ENCODE measurements at places on chromosomes 6 and 20.

GRCh38 chr6:3623451-3624249 lies 127.9 kb downstream of the PXDC1 start:
- no peak for DNase-seq

DNA sequence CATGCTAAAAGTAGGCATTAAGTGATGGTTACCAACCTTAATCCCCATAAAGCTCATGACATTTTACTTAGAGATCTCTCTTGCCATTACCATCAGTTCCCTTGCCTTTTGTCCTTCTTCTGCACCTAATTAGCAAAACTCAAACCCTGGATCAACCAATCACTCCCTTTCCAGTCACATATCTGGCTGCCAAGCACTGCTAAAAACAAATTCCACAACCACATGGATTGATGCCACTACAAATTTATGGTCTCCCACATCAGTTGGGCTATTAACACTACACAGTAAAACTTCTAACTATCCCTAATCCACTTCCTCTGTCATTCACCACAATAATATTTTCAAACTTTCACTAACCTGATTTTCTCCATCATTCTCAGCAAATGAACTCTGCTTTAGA lies 54.3 kb upstream of the RNF146 start:
- no peak for DNase-seq

DNA sequence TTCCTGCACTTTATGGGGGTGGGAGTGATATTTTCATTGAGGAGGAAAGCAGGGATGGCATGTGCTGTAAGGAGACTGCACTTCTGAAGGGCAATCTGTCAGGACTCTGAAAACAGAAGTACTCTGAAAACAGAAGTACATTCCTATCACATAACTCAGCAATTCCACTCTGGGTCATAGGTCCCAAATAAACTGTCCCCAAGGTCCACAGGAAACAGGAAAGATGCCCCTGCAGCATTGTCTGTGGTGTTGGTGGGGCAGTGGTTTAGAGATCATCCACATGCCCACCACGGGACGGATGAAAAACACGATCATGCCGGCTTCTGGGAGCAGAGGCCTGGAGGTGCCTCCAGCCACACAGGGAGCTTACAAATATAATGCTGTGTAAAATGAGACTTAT lies 150.3 kb downstream of the OTOR start:
- DNase-seq = no peak

GRCh38 chr6:46440141-46440540 lies 51.1 kb downstream of the RCAN2 start:
- no peak for DNase-seq

DNA sequence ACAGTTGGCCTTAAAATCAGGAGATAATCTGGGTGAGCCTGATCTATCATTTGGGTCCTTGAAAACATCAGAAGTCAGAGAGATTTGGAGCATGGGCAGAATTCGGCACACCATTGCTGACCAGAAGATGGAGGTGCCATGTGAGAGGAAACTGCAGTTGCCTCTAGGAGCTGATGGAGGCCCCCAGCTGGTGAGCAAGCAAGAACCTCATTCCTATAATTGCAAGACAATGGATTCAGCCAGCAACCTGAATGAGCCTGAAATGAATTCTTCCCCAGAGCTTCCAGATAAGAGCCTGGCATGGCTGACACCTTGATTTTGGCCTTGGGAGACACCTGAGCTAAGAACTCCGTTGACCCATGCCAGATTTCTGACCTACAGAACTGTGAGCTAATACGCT lies 76.3 kb upstream of the FYN start:
- no peak for DNase-seq

DNA sequence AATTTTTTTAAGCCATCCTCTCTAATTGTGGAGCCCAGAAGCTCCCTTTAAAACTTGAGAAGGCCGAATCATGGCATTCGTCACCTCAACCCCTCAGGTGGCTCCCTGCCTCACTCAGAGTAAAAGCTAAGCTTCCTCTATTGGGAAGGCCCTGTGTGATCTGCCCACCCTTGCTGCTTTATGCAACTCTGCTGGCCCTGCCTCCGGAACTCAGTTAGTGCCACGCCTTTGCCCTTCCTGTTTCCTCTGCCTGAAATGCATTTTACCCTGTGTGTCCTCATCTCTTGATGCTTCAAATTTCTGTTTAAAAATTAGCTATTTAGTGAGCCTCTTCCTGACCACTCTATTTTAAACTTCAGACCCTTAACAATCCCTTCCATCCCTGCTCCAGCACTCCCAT lies 5.7 kb downstream of the PACRG start:
- no peak for DNase-seq

GRCh38 chr6:138429761-138430160 lies 25.7 kb downstream of the HEBP2 start:
- DNase-seq = no peak

GRCh38 chr6:156279261-156279969 lies 497.8 kb upstream of the ARID1B start:
- no peak for DNase-seq

DNA sequence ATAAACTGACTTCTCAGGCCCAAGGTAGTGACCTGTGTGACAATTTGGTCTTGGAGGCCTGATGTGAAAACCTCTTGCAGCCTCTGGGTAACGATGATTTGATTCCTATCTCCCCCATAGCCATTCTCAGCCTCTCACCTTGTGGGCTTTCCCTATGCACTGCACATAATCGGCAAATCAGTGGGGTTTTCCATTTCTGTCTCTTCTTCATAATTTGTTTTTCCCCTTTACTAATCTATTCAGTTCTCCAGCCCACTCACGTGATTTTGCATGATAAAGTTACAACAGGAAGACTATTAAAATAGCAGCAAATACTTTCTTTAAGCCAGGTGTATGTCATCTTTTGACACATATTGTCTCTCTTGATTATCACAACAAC lies 893.7 kb downstream of the TFAP2A start:
- DNase-seq = no peak

GRCh38 chr6:139239064-139239463 lies 52.7 kb downstream of the TXLNB start:
- DNase-seq = no peak

DNA sequence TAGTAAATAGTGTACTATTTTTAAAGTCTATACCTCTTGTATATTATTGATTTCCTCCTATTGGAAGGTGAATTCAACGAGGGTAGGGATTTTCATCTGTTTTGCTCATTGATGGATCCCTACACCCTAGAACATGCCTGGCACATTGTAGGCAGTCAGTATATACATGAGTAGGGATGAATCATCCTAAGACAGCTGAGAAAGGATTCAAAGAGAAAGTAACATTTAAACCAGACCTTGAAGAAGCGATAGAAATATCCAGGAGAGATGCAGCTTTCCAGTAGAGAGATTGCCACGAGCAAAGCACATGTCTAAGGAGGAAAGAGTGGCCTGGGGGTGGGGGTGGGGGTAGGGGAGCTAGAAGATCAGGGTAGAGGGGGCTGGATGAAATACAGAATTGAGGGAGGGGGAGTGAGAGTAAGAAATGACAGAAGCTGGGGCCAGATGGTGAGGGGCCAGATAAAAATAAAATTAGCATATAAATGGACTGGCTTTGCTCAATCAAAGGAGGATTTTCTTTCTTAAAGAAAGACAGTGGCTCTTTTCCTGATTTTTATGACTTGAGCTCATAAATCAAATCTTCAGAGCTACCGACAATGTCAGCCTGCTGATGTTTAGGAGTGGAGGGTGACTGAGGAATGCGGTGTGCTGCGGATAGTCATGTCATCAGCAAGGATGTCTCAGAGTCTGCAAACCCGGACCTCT lies 168.2 kb downstream of the SAMD5 start:
- no peak for DNase-seq

GRCh38 chr6:129577691-129578090 lies 132.3 kb downstream of the ARHGAP18 start:
- no peak for DNase-seq

Data from stimulated activated CD8-positive, alpha-beta memory T cell treated with anti-CD3 and anti-CD28 coated beads, Interleukin-2, amount 100 ng/mL, for 1 hour (primary cell).